ENCODE measurements at places on chromosomes 11 and 22.

DNA sequence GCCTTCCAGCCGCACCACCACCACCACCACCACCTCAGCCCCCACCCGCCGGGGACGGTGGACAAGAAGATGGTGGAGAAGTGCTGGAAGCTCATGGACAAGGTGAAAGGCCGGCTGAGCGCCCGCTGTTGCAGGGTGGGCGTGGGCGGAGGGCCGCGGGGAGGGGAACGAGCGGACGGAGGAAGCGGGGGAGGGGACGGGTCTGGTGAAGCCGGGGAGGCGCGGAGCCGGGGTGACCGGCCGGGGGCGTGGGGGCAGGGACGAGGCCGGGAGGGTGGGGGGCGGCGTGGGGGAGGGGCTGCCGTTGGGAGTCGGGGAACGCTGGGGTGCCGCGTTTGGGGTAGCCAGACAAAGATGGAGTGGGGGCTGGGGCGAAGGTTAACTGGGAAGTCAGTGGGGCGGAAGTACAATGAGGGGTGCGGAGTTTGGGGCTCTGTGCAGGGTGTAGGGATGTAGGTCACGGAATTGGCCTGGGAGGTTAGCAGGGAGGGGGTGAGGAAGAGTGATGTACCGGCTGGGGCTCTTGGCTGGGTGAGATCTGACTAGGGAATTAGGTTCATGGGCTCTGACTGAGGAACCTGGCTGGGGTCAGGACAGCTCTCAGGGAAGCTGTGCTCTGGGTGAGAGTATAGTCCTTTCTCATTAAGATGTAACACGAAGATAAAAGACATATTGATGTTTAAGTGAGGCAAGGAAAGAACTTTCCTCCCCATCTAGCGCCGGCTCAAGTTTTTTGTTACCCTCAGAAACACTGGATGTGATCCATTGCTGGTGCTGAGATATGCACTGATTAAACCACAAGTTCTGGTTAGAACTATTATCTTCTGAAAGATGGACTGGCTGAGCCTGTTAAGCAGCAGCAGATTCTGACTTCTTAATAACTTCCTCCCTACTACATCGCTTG, 624 bp downstream of the CBL start:
- DNase-seq: peak; percentile 66

- no peak for DNase-seq
Measured at GRCh38 chr11:112564228-112564955, 303.7 kb upstream of the PLET1 start.

DNA sequence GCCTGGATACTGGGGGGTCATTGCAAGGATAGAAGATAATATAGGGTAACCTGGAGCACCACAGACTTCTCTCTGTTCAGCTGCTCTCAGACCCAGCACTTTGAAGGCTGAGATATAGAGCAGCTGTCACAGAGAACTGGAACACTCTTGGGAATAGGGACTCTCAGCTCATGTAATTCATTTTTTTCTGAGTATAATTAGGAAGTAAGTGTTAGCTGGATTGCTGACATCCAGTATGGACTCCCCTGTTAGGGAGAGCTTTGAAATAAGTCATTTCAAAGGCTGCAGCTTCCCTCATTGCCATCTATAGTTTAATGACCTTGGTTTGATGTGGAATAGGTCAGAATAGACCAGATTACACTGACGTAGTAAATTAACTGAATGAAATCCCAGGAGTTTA, 120.8 kb upstream of the POU2AF2 start:
- no peak for DNase-seq

- DNase-seq: no peak
Measured at GRCh38 chr11:22703591-22703990, 37.2 kb downstream of the GAS2 start.

DNA sequence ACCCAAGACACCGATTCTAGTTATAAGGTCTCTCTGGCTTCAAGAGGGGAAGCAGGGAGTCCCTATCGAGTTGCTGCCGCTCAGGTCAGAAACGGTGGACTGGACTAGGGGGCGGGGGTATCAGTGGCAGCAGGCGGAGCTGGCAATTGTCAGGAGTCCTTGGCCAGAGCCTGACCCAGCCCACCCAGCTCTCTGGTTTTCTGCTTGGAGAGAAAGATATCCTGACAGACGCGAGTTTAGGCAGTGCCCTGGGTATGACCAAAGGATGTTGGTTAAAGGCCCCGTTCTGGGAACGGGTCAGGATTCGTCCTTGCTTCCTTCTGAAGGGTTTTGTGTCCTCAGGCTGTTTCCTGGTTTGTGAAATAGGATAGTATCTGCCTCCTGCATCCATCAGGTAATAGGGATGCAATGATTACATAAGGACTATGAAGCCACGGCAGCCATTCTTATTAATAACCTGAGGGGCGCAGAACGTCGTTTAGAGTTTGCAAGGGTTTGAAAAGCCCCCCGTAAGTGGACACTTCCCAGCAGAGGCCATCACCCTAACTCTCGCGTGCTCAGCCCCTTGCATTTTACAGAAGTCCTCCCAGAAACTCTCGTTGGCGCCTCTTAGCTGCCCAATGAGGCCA, 700 bp upstream of the DEPDC5 start:
- DNase-seq: peak; percentile 67

- peak; percentile 74 for DNase-seq
Measured at GRCh38 chr22:46088541-46089311, 61.6 kb upstream of the PPARA start.

DNA sequence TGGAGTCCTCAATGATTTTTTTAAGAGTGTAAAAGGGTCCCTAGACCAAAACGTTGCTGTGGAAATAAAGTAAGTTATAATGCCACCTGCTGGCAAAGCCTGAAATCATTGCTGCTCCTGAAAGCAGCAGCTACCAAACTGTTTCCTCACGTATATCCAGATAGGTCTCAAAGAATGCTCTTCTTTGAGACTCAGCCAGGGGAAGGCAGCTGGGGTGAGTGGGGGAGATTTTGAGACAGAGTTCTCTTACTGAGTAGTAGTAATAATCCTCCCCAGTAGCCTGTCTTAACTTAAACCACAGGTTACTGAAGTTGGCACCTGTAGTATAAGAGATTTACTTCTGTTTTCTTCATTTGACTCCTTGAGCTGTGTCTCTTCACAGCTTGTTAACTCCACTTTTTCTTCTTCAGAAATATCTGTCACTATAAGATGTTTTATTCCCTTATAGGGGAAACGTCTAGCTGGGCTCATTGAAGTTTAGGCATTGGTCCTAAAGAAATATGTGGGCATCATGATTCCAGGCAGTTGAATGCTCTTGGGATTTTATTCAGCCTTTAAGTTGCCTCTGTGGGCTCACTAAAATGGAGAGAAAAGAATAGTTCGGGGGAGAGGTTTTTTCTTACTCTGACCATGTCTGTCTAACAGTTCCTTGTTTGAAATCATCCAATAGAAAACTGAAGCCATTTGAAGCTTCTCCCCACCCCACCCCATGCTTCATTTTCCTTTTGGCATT, 77.9 kb downstream of the BTBD10 start:
- DNase-seq: no peak

GRCh38 chr11:67309166-67309565, 5.8 kb downstream of the SSH3 start:
- no peak for DNase-seq

GRCh38 chr22:27993201-27993635, 74.2 kb upstream of the PITPNB start:
- DNase-seq: no peak

- DNase-seq: no peak
Measured at GRCh38 chr11:116379185-116379828, 393.5 kb downstream of the BUD13 start.

DNA sequence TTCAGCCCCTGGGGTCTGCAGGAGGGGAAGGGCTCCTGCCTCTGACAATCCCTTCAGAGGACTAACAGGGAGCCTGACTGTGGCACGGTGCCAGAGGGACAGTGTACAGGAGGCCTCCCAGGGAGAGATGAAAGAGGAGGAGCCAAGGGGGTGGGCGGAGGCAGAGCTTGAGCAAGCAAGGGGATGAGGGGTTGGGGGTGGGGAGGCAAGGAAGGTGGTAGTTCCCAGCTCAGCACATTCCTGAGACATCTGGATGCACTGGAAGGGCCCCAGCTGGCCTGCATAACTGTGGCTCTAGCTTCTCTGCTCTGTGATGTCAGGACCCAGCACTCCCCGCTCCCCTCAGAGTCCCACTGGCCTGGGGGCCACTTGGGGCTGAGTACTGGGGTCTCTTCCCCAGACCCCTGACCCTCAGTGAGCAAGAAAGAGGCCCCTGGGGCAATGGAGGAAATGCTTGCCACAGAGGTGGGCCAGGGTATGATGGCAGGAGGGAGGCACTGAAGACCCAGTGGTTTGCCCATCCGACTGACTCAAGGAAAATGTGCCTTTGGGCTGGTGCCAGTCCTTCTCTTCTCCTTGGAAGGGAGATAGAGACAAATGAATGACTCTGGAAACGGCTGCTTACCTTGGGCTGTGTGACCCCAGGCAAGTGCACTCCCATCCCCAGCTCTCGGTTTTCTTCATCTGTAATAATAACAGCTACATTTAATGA, 13.3 kb downstream of the CREB3L1 start:
- DNase-seq: peak; percentile 87

- DNase-seq: no peak
Measured at GRCh38 chr11:13695886-13696285, 27.4 kb downstream of the FAR1 start.

DNA sequence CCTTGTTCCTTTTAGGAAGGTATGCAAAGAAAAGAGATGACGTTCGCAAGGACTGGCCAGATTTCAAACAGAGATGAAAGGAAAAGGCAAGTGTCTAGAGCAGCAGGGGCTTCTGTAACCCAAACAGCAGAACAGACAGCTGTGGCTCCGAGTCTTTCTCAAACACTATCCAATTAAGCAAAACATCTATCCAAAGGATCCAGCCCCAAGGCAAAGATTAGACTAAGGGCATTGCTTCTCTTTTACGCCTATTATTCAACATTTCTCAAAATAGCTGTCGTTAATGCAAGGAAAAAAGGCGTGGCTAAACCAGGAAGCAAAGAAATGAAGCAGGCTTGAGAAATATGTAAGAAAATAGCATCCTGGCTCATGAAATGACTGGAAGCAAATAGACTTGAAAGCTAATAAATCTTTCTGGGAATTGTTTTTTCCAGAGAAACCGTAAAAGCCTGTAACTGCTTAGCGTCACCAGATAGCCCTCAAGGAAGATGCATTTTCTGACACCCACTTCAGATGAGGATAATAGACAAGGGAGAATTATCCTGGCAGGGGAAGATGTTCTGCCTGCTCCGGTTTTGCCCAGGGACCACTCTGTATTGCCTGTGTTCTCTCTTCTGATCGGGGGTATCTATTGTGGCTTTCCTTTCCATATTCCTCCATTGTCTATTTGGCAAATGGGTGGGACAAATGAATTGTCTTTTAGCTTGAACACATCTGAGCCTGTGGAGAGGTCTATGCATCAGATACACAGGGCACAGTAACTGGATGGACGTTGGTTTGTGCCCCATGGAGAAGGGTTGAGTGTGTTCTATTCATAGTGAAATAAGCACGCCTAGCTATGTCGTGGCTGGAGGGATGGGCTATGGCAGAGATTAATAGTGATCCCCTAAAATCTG, 20.2 kb downstream of the C11orf96 start:
- DNase-seq: no peak

DNA sequence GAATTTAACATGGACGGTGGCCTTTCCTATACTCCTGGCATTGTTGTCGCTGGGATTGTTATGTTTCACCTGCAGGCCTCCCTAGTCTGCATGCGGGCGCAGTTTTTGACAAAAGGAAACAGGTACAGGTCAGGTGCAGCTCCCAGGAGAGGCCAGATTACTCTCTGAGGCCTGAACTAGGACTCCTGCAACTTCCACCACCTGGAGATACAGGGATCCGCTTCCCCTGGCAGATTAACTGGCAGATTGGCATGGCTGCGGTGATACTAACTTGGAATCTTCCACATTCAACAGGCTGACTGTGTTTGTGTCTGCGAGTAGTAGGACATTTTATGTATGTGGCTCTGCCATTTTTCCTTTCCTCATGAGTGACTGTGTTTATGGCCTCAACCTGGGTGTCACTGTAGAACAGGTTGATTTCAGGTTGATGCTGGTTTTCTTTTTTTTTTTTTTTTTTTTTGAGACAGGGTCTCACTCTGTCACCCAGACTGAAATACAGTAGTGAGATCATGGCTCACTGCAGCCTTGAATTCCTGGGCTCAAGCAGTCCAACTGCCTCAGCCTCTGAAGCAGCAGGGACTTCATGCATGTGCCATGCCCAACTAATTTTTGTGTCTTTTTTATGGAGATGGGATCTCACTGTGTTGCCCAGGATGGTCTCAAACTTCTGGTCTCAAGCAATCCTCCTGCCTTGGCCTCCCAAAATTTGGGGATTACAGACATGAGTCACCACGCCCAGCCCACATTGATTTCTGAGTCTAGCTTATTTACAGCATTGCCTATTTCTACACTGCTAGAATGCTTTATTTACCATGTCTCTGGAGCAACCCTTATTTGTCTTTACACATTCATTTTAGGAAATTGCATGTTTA, 1.7 kb upstream of the USP28 start:
- DNase-seq: no peak

DNA sequence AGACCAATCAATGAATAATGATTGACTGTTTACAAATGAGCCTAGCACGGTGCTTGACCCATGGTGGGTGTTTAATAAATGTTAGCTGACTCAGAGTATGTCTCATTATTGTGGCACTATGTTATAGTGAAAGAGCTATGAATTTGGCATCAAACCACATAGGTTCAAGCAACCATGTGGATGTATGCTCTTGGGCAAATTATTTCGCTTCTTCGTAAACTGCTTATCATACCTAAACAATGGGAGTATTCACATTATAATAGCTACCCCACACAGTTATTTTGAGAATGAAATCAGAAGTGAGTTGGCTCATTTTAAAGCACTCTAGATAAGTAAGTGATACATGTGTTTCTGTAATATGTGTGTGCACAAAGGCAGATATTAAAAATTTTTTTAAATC, 118.7 kb upstream of the HSD17B12 start:
- no peak for DNase-seq

GRCh38 chr11:84626256-84626655, 1000.9 kb downstream of the DLG2 start:
- DNase-seq: no peak

DNA sequence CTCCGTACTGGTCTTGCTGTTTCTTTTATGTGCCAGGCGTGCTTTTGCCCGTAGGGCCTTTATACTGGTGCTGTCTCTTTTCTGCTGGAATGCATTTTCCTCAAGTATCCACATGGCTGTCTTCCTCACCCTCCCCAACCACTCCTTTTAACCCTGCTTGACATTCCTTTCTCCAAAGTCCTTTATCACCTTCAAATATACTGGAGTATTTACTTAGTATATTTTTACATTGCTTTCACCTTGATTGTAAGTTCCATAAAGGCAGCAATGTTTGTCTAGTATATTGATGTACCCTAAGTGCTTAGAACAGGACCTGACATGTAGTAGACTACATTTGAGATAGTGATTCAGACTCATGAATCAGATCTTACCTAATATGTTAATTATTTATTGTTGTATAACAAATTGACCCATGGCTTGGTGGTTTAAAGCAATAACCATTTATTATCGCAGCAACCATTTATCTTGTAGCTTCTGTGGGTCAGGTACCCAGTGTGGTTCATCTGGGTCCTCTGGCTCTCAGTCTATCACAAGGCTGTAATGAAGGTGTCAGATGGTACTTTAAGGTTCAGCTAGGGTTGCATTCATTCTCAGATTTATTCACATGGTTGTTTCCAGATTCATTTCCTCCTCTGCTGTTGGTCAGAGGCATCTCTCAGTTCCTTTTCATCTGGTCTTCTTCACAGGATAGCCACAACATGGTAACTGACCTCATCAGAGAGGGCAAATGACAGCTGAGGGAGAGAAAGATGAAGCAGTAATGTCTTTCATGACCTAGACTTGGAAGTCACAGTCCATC, 34.2 kb downstream of the DDX10 start:
- DNase-seq: no peak

Measured in psoas muscle (tissue), 8 donors.